ENCODE measurements at places on chromosomes 13 and 19. TPM values are rescaled to one million over a fixed set of nuclear protein-coding genes. Genes with fewer than 3 reads are reported as not detected.

The IFNL1 gene
- not detected for total RNA-seq

The DLEU7 gene
- total RNA-seq, result not detected

The C19orf73 gene
- 0.98 TPM for total RNA-seq

The EHD2 gene
- not detected for total RNA-seq

The STOML3 gene
- not detected for total RNA-seq

The FRY gene
- 4.7 TPM for total RNA-seq

The ADGRE2 gene
- total RNA-seq, result 0.91 TPM

The FUT3 gene
- not detected for total RNA-seq

The NUDT19 gene
- total RNA-seq, result 9.0 TPM

The GJB2 gene
- not detected for total RNA-seq

The LRRC63 gene
- not detected for total RNA-seq

The ZNF416 gene
- total RNA-seq, result 12.6 TPM

The C13orf42 gene
- not detected for total RNA-seq

The ONECUT3 gene
- total RNA-seq, result not detected

The POGLUT2 gene
- not detected for total RNA-seq

GRCh38 chr13:59358014-59358413, 805.7 kb downstream of the DIAPH3 start:
- no peak for DNase-seq

DNA sequence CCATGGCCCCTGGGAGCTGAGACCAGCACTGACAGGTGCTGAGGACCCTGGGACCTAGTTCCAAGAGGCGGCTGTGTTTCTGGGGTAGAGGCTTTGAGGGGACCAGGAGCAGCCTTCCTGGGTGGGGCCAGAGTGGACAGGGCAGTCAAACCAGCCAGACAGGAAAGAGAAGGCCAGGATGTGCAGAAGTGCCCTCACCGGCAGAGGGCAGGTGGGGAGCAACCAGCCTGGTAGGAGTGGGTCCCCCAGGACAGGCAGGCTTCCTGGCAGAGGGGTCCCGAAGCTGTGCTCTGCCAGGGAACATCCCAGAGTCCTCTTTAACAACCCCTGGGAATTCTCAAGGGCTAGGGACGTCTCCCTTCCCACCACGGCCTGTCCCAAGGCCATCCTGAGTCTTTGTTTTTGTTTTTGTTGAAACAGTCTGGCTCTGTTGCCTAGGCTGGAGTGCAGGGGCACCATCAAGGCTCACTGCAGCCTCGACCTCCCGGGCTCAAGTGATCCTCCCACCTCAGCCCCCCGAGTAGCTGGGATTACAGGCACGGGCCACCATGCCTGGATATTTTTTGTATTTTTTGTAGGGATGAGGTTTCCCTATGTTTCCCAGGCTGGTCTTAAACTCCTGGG, 3.0 kb upstream of the HIPK4 start:
- no peak for DNase-seq

- DNase-seq, result no peak
Measured at GRCh38 chr13:110269509-110270185, 37.3 kb downstream of the COL4A1 start.

GRCh38 chr19:22260499-22260898, 25.7 kb upstream of the ZNF729 start:
- no peak for DNase-seq

DNA sequence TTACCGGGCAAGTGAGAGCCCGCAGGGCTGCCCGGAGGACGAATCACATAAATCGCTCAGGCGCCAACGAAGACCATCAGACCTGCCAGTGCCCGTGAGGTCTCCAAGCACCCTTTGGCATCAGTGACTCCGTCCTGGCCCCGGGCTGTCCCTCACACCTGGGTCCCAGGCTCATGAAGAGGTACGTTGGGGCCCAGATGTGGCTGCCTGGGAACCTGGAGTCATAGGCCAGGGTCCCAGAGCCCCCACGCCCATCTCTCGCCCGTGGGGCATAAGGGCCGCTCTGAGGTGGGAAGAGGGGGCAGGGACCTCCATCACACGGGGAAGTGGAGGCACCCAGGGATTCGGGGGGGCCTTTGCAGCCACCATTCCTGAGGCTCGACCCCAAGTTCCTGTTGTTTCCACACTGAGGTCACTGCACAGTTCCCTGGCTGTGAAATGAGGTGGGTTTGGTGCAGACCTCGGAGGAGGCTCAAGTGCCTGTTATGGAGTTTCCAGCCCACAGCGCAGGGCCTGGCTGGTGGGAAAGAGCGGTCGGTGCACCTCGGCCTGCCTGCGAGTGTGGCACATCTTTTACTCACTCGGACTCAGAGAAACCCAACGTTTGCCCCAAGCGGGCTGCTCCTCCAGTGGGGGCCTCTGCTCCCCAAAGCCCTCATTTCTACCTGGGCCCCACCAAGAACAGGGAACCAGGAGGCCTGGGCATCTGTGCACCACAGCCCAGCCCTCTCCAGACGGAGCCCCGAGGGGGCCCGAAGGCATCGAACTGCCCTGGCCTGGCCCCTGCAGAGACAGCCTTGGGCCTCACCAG, 35.9 kb upstream of the C13orf46 start:
- no peak for DNase-seq

GRCh38 chr19:1953037-1953436, 12.1 kb downstream of the CSNK1G2 start:
- DNase-seq, result no peak

DNA sequence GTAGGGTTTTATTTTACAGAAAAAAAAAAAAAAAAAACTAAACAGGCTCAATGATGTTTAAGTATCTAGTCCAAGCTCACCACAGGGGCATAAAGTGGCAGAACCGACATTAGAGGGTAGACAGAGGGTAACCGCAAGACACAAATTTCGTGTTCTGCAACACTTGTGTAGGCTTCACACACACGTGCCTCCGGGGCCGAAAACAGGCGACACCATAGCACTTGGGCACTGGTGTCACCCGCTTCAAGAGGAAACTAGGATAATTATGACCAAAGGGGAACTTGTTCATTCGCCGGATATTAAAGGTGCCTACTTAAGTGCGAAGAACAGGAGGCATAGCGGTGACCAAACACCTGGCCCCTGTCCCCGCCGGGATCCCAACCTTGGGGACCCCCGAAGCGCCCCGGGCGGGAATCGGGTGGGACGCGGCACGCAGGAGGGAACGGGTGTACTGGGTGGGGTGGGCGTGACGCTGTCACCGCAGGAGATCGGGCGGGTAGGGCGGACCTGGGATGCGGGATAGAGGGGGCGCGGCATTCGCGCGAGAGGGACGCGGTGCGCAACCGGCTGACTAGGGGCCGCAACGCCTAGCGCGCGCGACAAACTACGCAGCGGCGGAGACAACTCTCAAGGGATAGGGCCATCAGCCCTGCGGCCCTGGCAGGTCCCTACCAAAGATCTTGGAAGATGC, 558 bp downstream of the MZT1 start:
- DNase-seq, result no peak

GRCh38 chr13:46831588-46832194, 34.7 kb upstream of the ESD start:
- no peak for DNase-seq

- DNase-seq, result no peak
Measured at GRCh38 chr13:71546881-71547280, 320.1 kb downstream of the DACH1 start.

DNA sequence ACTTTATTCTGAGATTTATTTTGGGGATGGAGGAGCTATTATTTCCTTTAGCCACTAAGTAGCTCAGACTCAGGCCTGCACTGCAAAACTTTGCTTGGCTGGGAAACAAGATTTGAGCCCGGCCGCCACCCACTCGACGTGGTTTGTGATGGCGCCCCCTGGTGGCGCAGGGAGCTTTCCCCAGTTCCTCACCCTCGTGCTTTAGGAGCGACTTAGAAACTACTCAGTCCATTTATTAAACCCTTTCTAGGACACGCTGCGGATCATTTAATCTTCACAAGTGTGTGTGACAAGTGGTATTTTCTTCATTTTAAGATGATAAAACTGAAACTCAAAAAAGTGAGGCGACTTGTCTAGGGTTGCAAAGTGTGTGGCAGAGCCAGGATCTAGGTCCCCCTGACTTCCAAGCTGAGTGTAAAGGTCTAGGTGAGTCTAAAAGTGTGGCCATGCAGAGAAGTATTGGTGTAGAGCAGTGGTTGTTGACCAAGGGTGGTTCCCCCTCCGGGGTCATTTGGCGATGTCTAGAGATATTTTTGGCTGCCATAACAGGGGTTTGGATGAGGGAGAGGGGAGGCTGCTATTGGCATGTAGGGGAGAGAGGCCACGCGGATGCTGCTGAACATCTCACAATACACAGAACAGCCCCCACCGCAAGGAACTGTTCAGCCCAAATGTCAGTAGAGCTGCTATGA, 2.2 kb downstream of the CXCL17 start:
- peak; percentile 68 for DNase-seq

GRCh38 chr13:102680842-102681740, 13.8 kb downstream of the METTL21C start:
- DNase-seq, result no peak

- DNase-seq, result peak; percentile 72
Measured at GRCh38 chr19:55678121-55678671, 3.2 kb downstream of the EPN1 start.

GRCh38 chr13:34241332-34241731, 423.4 kb downstream of the RFC3 start:
- DNase-seq, result no peak

GRCh38 chr13:101965096-101965495, 436.8 kb downstream of the FGF14 start:
- DNase-seq, result no peak

DNA sequence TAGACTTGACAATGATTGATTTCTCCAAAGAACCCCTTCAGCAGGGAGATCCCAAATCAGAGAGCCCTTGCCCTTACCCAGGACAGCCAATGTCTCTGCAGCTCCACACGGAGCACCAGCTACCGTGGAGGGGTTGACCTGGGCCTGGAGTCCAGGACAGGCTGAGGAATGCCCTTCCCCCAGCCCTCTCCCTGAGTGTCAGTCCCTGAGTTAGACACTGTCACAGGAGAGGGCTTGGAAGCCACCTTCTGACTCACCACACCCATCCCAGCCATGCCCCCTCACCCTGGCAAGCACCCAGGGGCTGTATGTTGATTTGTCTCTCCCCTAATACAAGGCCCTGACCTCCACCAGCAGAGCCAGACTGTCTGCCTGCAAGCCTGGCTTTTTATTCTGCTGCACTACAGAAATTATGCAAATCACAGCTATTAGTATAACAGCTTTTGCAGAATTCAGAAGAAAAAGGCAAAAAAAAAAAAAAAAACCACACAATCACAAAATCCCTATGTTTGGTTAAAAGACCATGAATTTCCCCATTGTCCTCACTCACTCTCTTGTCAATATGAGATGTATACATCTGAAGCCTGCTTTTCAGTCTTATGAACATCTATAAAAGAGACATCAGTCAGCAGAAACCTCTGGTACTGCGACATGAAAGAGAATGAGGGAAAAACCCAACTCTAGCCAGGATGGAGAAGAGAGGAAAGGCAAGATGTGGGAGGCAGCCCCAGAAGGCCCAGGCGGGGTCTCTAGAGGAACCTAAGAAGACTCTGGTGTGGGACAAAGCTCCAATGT, 240.7 kb downstream of the UQCRFS1 start:
- no peak for DNase-seq

DNA sequence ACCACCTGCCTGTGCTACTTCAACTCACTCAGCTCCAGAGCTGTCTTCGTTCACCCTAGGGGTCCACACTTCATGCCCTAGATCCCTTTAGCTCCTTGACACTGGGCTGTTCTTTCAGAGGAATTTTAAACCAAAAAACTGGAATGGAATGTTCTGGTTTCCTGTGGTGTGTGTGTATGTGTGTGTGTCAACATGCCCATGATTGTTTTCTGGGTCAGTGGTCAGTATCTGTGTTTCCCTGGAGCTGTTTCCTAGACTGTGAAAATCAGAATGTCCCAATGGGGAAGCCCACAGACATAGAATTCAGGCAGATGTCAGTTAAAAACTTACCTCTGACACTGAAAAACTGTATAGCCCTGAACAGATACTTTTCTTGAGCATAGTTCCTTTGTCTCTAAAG, 1.3 kb downstream of the PMIS2 start:
- no peak for DNase-seq

GRCh38 chr19:18762125-18763023, 28.7 kb downstream of the COMP start:
- DNase-seq, result no peak

GRCh38 chr13:92321174-92321573, 905.4 kb upstream of the GPC6 start:
- DNase-seq, result no peak

DNA sequence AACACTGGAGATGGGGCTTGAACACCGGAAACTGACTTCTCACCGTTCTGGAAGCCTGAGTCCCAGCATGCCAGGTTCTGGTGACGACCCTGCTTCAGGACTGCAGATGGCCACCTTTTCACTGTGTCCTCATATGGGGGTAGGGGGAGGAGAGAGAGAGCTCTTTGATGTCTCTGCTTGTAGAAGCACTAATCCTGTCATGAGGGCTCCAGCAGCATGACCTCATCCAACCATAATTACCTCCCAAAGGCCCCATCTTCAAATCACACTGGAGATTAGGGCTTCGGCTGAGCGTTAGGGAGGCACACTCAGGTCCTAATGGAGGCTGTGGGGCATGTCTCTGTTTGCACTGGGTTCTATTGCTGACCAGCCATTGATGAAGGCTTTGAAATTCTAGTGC, 255.3 kb downstream of the TEX29 start:
- DNase-seq, result no peak

DNA sequence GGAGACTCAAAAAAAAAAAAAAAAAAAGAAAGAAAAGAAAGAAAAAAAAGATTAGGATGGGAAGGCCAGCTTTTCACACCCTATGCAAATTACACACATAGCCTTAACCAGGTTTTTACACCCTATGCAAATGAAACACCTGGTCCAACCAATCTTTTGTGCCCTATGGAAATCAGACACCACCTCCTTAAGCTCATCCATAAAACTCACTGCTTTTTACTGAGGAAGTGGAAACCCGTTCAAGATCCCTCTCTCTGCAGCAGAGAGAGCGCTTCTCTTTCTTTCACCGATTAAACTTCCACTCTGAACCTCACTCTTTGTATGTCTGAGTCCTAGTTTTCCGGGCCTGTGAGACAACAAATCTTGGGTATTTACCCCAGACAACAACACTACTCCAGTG, 25.3 kb upstream of the HOMER3 start:
- no peak for DNase-seq

DNA sequence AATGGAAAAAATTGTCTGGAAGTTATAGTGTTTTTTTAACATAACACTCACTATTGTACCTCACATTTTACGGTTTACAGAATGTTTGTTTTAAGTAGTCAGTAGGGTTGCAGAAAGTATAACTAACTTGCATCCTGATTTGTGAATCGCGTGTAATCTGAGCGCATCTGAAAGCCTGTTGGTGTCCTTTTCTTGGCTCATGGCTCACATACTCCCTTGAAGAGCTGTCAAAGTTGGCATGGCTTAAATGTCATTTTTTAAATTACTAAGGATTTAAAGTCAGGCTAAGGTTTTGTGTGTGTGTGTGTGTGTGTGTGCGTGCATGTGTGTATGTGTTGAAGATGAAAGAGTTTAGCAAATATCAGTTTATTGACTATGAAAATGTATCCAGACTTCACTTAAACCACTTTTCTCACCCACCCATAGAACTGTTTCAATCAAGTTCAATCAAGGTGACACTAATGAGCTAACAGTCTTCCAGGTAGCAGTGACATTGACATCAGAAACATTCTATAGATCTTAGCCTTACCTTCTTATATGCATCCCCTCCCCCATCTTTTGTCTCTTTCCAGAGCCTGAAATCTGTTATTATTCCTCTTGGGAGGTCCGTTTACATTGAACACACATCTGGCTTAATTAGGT, 480.4 kb upstream of the SGCG start:
- no peak for DNase-seq

GRCh38 chr13:59789558-59789957, 374.2 kb downstream of the DIAPH3 start:
- DNase-seq, result no peak

- no peak for DNase-seq
Measured at GRCh38 chr13:47114030-47114429, 217.2 kb upstream of the HTR2A start.

GRCh38 chr13:31515427-31515826, 223.9 kb upstream of the RXFP2 start:
- DNase-seq, result no peak

All from activated B cell treated with CpG ODN at 0.5 μM for 24 hours (primary cell).